ENCODE measurements at places on chromosomes 16 and 17.
A peak's percentile ranks its signal among the peaks of the same experiment; 100 is the strongest.

- DNase-seq, result no peak
Measured at GRCh38 chr17:45101883-45102811, 30.2 kb downstream of the PLCD3 start.

GRCh38 chr17:78276098-78276887 lies 44.9 kb downstream of the TMEM235 start:
- DNase-seq, result no peak

DNA sequence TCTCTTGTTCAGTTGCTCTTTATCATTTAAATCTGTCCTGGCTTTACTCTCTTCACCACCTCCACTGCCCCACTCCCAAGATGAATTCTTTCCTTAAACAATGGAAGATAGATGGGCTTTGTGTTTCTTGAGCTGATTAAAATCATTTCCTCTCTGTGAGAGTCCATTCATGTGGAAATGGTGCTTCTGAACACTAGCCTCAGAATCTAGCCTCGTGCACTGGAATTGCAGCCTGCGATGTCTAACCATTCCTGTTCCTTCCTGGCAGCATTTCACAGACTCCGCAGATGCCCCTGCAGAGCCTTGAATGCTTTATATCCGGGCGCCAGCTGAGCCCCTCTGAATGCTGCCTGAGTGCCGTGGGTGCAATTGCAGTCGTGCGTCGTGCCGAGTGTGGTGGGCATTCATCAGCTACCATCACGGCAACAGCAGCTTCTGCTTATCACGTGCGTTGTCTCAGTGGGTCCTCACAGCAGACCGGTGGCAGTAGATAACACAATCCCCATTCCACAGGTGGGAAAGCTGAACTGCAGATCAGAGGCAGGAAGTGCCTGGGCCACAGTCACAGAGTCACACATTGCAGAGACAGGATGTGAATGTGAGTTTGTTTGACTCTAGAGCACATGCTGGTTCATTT lies 172.8 kb upstream of the WSCD1 start:
- no peak for DNase-seq

DNA sequence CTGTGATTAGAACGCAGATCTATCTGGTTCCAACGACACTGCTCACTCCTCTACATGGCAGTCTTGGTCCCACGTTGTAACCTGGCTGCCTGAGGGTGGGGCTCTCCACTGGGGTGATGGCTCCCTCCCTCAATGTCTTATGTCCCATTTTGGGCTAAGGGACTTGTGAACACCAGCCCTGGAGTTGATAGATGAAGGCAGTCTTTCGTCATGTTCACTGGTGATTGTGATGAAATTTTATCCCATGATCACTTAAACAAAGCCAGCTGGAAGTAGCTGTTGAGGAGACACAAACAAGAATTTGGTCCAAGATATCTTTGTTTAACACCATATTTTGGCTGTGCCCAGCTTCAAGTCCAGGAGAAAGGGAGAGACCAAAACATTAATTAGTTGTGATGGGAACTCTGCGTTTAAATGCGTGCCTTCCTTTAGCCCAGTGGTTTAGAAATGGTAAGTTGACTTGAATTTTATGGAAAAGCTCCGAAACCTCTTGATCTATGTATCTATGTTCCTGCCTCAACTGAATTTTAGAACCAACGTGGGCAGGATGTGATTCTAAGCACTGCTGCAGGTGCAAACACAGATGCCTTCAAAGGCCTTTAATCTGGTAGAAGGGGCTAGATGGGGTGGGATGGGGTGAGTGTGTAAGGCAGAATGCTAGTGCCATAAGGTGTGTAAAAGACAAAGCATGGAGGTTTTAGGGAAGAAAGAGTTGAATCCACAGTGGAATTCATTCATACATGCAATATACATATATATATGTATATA lies 186.8 kb upstream of the IRX3 start:
- no peak for DNase-seq

DNA sequence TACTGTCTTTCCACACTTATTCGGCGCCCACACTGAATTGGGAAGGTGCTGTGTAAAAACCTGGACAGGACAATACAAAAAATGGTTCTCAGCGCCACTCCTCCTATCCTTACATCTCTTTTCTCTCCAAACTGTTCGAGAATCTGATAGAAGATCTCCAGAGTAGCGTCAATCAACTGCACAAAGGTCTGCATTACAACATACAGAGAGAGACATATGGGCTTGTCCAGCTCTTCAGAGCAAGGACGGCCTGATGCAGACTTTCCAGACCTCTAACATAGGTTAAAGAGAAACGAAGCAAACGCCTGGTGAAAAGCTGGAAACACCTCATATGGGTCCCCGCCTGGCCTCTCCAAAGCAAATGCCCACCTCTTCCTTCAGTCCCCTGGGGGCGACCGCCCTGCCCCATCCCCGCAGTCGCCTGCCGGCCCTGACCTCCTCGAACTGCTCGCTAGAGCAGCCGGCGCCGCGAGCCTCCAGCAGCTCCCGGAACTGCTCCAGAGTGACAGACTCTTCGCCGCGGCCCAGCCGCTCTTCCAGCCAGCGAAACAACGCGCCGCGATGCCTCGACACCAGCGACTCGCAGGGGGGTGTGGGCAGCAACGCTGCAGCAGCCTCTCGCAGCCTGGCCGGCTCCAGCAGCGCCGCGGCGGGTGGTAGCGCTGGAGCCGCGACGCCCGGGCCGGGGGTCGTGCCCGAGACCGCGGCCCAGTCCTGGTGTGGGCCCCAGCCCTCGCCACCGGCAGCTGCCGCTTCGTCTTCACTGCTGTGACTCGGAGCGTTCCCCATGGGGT lies 526 bp downstream of the ZZEF1 start:
- DNase-seq, result peak; percentile 46

DNA sequence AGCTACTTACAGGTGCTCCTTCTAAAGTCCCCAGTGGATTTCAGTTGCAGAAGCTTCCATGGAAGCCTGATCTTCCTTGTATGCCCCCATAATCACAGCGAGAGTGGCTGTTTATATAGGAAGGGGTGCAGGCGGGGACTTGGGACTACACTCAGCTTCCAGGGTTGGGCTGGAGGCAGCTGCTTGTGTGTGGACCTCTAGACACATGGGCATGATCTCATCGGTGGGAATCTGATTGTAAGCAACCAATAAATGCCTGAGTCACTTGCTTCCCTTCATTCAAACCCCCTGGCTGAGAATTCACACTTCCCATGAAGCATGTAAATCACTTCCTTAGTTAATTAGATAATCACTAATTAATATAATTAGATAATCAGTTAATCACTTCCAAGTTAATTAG lies 1.0 kb upstream of the KRT20 start:
- DNase-seq, result no peak

DNA sequence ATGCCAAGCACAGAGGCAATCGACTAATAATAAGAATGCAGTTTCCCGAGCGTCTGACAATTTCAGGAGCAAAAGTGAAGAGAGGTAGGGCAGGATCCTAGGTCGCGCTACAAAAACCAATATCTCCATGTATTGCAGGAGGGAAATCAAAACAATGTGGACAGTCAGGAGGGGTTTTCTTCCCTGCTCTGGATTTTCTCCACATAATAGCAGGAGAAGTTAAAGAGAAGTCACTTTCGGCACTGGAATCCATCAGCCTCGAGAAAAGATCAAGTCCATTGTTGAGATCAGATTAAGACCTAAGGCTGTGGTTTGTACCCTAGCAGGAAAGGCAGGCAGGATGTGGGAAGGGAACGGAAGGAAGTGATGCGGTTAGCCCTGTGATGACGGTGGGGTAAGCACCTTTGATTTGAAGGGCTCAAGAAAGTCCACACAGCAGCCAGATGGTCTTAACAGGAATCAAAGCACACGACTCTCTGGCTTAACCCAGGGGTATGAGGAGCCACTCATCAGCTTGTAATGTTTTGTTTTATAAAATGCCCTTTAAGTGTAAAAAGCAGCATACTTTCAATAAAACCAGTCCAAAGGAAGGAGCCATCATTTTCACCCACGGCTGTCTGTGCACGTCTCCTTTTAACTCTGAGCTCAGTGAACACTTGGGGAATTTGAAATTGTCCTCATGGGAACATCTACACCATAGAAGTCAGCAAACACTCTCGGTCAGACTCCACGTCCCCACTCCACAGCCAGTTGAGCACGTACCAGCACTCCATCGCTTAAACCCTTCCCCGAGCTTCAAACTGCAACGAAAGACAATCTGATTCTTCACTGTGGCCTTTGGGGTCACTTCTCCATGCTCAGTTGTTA lies 15.8 kb upstream of the AKTIP start:
- DNase-seq, result peak; percentile 51

GRCh38 chr16:4370570-4371356 lies 885 bp upstream of the VASN start:
- DNase-seq, result no peak

DNA sequence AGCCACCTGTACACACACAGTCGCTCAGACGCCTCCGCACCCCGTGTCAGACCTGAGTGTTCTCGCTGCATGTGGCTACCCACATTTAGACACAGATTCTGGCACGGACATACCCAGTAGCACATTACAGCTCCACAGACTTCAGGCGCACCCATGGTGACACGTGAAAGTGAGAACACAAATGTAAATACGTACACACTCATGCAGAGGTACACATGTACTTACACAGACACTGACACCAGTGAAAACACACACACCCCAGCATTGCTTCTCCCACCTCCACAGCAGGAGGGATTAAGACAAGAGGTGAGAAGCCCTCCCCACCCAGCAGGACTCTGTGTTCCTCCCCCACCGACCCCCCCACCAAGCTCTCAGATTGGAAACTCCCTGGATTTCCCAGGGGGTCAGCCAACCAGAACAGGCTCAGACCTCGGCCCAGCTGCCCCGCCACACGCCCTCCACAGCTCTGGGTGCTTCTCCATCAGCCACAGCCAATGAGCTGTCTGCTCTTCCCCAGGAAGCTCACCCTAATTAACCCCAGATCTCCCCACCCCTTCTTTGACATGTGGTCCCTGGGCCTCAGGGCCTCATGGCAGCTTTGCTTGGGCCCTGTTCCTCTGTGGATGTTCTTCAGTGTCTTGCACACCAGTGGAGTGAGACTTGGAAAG lies 5.3 kb upstream of the FOXN1 start:
- DNase-seq, result no peak

GRCh38 chr17:77247048-77247541 lies 106.3 kb downstream of the SEC14L1 start:
- DNase-seq, result peak; percentile 91
